Retinal pigment epithelial cell (primary cell): ENCODE measurements at places on chromosomes 7 and 10.

DNA sequence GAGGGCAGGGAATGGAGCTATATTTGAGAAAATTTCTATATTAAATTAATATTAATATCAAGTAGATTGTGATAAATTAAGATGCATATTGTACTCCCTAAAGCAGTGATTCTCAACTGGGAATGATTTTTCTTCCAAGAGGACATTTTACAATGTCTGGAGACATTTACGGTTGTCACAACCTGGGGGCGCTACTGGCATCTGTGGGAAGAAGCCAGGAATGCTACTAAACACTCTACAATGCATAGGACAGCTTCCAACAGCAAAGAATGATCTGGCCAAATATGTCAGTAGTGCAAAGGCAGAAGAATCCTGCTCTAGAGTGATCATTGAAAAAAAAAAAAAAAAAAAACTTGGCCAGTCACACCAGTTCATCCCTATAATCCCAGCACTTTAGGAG is 100.0 kb downstream of the LSM5 start:
- no peak for DNase-seq

DNA sequence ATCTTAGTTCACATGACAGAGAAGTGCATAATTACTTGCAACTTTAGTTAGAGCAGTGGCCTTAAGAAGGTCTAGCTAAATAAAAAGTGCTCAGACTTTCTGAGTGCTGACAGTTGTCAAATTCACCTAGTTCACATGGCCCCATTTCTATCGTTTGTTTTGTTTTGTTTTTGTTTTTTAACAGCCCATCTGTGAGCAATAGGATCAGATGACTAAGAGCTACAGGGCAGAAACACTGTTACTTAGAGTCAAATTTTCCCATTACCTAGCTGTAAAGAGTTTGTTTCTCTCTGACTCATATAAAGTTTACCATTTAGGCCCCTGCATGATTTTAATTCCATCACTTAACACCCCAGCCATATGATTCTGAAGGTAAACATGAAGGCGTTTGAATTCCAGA is 18.8 kb downstream of the CAV1 start:
- no peak for DNase-seq

- DNase-seq = no peak
Measured at GRCh38 chr7:92808006-92808405, 28.4 kb downstream of the CDK6 start.

GRCh38 chr7:16923019-16923418 is 41.2 kb upstream of the AGR3 start:
- no peak for DNase-seq

DNA sequence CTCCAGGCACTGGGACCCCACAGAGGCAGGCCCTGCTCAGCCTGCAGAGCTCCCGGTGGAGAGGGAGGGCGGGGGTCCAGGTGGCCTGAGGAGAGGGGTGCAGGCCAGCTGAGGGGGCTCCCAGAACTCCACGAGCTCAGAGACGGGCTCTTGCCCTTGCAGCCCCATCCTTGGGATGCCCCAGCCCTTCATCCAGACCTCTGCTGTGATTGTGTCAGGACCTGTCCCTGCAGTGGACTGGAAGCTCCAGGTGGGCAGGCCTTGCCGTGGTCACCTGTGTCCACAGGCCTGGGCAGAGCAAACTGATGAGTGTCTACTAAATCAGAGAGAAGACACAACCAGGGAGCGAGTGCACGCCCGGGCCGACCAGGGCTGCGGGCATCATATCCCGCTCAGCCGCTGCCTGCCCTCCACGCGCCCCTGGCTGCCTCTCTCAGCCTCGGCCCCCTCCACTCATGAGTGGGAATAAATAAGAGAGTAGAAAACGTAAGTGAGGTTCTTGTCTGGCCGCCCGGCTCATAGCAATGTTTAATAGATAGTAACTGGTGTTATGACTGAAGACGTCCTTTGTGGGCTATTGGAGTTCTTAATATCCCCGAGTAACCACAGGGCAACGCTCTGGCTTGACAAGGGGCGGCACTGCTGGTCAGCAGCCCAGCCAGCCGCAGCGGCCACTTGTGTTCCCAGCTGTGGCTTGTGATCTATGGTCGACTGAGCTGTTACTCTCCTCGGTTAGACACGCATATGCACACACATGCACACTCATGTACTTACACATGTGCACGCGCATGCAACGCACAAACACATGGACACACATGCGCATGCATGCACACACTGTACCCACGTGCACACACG is 105.6 kb downstream of the LHPP start:
- DNase-seq = no peak

GRCh38 chr7:142557971-142558582 is 191.2 kb upstream of the PRSS1 start:
- no peak for DNase-seq

GRCh38 chr10:101071885-101072433 is 10.2 kb downstream of the KAZALD1 start:
- DNase-seq = no peak

DNA sequence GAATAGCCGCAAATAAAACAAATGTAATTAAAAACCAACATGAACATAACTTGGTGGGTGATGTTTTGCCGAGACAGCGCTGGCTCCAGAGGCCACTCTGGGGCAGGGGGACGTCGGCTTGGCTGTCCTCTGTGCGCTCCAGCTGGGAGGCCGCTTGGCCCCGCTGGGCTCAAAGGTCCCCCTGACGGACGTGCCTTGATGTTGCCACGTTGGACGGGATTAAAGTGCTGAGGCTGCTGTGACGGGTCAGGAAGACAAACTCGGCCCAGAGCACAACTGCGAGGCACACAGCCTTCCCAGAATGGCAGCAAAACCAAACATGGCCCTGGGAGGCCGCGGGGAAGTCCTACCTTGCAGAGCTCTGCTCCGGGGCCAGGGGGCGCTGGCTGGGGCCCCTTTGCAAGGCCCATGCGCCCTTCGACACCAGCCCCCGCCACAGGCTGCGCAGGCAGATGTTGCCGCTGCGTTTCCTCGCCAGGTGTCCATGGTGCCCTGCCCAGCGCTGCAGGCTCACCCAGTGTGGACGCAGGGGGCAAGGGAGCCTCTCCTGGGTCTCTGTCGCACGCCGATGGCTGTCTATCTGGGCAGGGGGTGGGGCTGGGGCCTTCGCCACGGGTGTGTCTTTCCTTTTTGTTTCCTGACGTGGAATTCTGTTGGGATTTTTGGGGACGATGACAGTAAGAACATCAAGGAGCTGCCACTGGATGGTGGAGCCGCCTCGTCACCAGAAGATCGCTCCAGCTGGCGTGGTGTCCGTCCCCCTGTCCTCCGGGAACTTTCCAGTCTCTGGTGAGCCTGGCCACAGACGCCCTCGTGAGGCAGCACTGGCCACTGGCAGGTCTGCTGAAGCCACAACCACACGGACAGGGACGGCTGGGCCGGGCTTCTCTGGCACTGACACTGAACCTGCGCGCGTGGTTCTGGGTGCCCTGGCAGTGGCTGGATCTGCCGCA is 99.6 kb upstream of the DIP2C start:
- DNase-seq = no peak
